ENCODE measurements at places on chromosomes 11 and 22. TPM values are rescaled to one million over a fixed set of nuclear protein-coding genes. Genes with fewer than 3 reads are reported as not detected.

DNA sequence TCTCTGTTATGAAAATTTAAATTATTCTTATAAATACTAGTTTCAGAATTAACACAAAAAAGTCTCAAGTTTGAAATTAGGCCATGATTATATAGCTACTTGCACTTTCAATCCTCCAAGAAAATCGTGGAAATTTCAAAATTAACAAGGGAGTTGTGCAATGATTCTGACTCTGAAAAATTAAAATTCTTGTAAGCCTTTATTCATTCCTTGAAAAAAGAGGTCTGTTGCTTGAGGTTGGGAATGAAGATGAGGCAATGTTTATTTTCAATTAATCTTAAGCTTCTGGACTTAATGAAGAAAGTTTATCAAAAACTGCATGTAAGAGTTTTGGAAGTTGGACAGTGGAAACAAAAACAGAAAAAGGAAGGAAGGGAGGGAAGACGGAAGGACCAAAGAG lies 128.2 kb upstream of the FIBIN start:
- DNase-seq = no peak

DNA sequence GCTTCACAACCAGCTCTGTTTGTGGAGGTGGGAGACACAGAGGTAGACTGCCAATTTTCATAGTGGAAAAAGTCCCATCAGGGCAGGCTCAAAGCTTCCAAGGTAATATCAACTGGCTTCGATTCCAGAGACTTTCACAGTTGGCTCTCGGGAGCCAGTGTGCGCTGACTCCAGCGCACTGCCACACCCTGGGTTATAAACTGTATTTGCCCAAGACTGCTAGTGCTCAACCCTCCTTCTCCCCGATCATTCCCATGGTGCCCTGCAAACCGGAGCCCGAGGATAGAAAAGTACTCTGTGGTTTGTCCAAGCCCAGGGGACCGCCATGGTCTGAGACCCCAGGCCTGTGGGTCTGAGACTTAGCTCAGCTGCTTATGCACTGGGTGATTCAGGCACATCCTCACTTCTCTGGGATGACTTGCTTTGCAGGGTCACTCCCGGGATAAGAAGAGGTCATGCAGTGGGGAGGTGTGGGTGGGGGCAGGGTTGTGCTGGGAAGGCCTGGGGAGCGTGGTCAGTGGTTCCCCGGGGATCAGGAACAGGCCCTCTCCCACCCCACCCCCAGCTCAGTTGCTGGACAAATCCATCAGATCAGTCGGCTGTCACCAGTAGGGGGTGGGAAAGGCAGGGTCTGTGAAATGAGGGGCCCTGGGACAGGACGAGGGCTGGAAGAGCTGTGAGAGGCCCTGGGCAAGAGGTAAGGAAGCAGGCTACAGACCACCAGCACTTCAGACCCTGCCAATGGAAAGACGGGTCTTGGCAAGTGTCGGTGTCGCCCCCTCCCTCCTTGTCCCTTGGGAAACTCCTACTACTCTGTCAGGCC lies 26.7 kb upstream of the PICK1 start:
- no peak for DNase-seq

- no peak for DNase-seq
These were observed 10.4 kb upstream of the CELSR1 start for GRCh38 chr22:46547883-46548244.

GRCh38 chr11:46438211-46438610 lies 46.6 kb upstream of the CHRM4 start:
- DNase-seq = no peak

DNA sequence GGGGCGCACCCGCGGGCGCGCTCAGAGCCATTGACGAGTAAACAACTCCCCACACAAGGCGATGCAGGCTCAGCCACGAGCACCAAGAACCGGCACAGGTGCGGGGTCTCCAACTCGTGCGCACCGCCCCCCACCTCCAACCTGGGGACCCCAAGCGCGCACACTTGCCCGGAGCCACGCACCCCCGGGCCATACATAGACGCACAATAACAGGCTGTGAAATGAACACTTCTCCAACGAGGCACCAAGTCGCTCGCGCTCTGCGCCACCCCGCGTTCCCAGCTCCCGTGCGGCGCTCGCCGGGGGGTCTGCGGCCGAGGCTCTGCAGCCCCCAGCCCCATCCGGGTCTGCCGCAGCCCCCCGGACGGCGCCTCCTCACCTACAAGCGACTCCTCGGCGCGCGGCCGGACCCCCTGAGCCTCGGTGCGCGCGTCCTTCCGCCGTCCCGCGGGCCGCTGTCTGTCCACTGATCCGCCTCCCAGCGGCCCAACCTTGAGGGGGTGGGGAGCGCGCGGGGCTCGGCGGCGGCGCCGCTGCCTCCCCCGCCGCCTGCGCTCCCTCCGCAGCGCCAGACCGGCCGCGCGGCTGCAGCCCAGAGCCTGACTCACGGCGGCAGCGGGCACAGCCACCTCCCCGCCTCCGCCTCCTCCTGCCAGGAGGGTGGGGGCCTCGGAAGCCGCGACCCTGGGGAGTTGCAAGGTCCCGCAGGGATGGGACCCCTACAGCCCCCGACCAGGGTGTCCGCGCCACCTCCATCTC lies 1.6 kb downstream of the IFITM10 start:
- no peak for DNase-seq

CLDN5 gene
- total RNA-seq = not detected

GRCh38 chr11:110130642-110131238 lies 37.5 kb downstream of the ZC3H12C start:
- no peak for DNase-seq

- DNase-seq = no peak
These were observed at the start of gene CABP2 for GRCh38 chr11:67522844-67523555. CABP2 (minus strand) TSS chr11:67523446; CDS start chr11:67523326, 120 bp downstream.

DNA sequence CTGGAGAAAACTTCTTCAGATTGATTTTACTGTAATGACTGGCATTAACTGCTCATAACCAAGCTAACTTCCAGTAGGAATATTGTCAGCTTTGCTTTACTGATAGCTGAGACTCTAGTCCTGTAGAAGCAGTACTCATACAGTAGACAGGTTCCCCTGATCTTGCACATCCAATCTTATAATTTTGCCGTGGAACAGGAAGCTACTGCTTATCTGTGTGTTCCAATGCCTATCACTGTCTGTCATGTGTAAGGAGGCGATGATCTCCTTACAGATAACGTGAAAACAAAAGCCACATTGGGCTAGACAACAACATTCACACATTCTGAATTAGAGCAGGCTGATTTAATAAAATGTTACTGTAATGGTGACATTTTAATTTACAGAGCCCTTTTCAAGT lies 13.2 kb downstream of the HSD17B12 start:
- no peak for DNase-seq

DNA sequence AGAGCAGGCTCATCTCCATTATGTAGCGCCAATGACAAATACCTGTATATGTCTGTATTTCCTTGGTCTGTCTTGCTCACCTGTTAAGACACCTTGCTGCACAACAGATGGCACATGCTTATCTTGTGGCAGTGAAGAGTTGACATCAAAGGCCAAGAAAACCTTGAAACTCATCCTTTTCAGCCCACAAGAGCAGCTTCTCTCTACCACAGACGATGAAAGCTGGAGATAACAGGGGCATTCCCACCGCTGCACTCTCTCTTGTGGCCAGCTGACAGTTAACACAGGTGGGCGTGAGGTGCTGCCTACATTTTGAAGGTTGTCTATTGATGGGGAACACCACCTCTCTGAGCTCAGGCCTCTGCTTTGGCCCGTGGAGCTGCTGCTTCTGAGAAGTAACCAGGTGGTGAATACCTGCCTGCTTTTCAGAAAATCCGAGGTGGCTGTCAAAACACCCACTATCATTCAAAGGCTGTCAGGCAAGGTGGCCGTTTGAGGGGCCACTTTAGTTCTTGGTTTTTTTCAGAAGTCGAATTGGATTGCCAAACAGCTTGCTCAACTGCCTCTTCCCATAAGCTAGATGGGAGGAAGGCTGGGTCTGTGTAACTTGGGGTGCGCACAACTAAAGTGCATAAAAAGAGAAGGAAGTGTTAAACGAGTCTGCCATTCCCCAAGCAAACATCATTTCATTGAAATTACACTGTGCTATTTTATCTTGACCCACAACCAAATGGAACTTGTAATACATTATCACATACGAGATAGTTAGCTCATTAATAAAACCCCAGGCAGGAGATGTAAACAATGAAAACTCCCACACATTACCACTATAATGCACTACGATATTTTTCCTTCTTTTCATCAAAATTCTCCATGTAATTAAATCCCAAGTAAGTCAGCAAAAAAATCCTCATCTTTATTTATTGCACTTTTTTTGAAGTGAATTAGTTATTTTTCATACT lies 87.1 kb upstream of the RAG2 start:
- DNase-seq = no peak

DNA sequence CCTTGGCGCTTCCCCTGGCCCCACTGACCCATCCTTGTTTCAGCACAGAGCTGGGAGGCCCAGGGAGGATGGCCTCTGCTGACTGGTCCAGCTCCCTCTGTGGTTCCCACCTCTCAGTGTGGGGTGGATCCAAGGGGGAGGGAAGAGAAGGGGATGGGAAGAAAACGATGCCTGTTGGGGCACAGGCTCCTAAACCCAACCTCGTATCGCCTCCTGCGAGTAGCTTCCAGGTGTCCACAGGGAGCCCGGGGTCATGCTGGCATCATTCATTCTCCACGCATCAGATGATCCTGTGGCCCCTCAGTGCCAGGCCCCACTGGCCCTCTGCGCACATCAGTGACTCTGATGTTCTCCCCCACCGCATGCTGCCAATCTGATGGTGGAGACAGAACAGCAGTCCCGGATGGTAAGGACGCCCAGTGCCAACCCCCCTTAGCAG lies 5.1 kb downstream of the MYEOV start:
- DNase-seq = no peak

- DNase-seq = no peak
These were observed 31.6 kb downstream of the CPT1A start for GRCh38 chr11:68810164-68810563.

DNA sequence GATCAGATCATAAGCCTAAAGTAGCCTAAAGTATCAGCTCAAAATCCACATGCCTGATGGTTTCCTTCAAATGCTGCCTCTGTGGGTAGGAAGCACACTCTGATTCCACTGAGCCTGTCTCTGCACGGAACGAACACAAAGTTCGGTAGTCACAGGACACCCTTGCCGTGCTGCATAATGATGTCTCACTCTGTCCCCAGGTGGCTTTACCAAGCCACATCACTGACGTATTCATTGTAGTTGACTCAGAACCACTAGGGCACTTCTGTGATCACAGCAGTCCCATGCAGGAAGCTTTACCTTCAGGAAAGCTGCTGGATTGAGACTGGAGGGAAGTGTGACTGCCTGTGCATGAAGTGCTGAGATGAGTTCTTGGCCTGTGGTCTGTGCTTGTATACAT lies 147.7 kb downstream of the ATXN10 start:
- DNase-seq = no peak

- no peak for DNase-seq
These were observed 221.2 kb upstream of the PLET1 start for GRCh38 chr11:112481893-112482292.

Data from NCI-H460 (cell line).